Prostate gland (tissue), 2 donors: ENCODE measurements at places on chromosomes 6 and 20. TPM values are rescaled to one million over a fixed set of nuclear protein-coding genes. Genes with fewer than 3 reads are reported as not detected.

DNA sequence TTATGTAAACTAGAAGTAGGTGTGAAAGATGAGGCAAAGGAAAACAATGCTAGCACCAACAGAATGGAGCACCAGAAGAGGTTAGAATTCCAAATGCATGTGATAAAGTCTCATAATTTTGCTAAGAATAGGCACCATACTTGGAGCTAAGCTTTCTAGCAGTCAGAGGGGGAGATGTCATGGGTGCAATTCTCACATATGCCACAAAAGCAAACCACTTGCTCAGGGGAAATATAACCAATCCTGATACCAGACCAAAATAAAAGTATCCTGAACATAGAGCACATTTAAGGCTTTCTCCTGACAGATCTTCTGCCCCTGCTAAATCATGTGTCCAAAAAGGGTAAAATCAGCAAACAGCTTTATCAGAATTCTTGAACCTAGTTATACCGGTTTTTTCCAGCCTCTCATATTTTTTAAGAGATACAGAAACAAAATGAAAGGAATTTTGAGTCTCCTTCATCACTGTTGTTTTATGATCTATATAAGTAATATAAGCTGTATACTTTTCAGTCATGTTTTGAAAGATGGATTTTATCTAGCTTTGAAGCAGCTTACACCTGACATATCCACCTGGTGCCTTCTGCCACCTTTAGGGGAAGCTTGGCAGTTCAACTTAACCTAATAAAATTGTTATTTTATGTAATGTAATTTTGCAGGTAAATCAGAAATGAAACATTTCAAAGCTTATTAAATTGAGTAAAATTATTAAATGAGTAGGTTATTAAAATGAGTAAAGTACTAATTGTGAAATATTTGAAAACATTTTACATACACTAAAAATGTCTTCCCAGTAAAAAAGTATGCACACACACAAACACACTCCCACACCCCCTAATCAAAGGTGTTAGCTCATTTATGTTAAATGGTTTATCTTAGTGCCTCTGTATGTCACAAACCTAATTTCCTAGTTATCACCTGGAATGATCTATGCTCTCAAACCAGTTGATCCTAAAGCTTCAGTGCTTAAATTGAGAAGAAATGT, 2.8 kb downstream of the SPO11 start:
- DNase-seq, result no peak

The HSPA1L gene
- total RNA-seq, result 8.5 TPM

DNA sequence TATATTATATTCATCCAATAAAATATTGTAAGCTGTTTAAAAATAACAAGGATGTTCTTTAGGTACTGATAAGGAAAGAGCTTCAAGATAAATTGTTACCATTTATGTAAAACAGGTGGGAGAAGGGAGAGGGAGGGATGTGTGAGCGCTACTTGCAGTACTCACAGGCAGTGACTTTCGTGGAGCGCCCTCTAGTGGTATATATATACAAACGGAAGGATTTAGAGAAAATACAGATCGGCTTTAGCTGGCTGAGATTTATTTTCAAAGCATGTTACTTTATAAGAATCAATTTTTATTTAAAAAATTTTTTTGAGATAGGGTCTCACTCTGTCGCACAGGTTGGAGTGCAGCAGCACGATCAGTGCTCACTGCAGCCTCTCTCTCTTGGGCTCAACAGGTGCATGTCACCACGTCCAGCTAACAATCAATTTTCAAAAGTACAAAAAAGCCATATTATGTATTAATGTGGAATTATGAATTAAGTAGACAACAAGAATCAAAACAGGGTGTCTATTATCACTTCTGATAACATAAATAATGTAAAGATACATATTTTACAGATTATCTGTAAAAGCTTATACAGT, 3.3 kb upstream of the MOG start:
- DNase-seq, result peak; percentile 50

- no peak for DNase-seq
Measured at GRCh38 chr20:34531608-34532265, 15.5 kb downstream of the DYNLRB1 start.

GRCh38 chr6:41344876-41345275, 9.5 kb downstream of the NCR2 start:
- DNase-seq, result no peak

DNA sequence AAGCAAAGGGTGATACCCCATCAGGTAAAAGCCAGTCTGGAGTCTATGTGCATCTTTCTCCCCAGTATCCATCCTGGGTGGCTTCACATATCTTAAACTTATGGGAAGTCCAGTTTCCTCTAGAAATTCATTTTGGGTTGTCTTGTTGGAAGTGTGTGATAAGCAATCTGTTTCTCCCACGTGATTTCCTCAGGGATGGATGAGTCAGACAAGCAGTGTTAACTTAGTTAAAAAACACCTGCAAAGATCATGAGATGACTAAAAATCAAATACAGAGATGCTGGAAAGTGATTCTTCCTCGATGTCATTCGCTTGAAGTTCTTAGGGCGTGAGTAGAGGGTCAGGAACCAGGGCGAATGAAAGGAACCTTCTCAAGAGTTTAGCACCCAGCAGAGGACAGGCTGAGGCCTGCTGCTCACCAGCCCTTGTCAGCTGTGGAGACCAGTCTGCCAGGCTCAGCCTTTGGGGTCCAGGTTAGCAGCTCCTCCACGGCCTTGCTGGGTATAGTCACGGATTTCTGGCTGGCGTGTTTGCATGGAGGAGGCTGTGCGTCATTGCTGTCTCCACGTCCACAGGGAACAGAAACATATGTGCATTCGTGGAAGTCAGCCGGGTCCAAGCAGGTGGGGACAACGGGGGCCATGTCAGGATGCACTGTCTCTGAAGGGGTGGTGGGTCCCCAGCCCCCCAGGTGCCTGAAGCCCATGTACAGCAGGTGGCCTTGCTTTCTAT, 2.8 kb upstream of the PNPLA1 start:
- no peak for DNase-seq

The RFX6 gene
- not detected for total RNA-seq

- DNase-seq, result no peak
Measured at GRCh38 chr6:139823099-139823807, 448.8 kb upstream of the CITED2 start.

DNA sequence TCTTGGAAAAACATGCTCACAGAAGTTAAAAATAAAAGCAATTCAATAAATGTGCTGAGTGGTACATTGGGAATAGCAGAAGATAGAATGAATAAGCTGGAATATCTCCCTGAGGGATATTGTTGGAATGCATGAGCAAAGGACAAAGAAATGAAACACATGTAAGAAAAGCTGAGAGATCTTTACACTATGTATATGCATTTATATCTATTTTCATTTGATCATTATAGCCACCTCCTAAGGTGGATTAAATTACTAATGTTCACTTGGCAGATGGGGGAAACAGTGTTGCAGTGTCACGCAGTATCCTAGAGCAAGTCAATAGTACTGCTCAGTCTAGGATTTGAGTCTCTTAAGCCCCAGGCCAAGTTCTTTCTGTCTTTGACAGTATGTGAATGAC, 542.0 kb upstream of the MARCKS start:
- DNase-seq, result no peak

DNA sequence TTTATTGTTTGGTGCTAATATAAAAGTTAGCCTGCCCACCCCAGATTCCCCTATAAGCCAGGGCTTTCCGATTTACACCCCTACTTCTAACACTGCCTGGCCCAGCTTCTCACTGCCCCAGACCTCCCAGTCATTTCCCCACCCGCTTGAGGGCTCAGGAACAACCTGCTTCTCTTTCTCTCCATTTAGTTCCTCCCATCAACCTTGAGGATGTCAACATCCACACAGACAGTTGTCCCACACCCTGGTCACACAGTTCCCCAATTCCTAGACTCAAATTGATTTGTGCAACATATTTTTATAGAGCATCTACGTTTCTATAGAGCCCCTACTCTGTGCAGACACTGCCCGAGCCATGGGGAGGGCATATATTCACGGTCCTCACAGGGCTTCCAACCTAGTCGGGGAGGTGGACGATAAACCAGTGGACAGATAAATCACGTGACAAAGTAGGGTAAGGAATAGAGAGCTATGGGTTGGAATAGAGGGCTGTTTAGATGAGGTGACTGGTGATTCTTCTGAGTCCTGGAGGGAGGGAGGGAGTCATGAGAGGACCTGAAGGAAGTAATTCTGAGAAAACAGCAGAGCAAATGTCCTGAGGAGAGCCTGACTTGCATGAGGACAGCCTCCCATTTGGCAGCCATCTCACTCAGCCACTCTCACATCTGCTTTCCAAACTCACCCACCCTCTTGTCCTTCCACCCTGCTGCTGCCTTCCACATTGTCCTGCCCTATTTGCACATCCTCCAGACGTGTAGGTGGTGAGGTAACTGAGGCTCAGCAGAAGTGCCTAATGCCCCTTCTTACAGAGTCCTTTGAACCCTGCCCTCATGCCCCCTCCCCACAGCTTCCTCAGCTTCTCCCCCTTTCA, 6.3 kb downstream of the GABRR2 start:
- DNase-seq, result no peak

The TP53TG5 gene
- not detected for total RNA-seq

DNA sequence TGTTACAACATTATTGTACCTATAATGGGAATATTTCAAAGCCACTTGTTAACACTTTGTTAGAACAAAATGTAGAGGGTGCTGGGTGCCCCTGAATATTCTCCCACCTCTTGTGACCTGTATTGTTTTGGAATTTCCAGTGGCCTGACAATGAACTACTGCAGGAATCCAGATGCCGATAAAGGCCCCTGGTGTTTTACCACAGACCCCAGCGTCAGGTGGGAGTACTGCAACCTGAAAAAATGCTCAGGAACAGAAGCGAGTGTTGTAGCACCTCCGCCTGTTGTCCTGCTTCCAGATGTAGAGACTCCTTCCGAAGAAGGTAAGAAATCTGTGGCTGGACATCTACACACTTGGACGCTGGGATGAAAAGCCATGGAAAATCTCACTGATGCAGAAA, 28.9 kb downstream of the PLG start:
- no peak for DNase-seq
